ENCODE measurements at places on chromosomes 5 and 9.

DNA sequence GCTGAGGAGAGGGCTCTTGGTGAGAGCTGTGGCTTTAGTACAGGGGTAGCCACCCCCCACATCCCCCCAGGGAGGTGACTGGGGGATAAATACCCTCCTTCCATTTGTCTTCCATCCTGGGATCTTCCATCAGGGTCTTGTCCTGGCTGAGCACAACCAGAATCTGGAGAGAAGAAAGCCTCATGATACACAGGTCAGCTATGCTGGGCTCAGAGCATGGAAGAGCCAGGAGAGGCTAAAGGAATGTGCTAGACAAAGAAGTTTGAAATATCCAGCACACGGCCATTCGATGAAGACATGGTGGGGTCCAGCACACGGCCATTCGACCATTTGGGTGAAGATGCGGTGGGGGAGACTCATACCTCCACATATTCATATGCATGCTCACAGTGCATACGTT lies 30.0 kb downstream of the ROPN1L start:
- no peak for DNase-seq

- no peak for DNase-seq
These were observed 1387.3 kb upstream of the C9orf72 start for GRCh38 chr9:28960602-28961001.

DNA sequence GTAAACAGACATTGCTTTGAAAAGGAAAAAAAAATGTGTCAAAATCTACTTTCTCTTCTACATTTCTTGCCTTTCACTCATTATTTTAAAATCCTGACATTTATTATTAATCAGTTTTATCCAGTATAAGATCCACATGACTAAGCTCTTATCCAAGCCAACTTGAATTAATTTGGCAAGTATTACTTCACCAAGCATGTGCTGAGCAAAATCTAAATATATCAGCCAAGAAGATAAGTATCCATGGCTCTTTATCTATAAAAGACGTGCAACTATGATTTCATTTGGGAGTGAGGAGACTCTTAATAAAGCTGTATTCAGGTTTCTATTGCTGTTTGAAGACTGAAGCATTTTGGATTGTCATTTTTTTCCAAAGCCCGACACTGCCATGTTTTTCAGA lies 221.3 kb downstream of the TRIM36 start:
- no peak for DNase-seq

GRCh38 chr9:79641070-79641469 lies 69.3 kb downstream of the TLE4 start:
- DNase-seq: no peak

- DNase-seq: peak; percentile 89
These were observed 5.0 kb downstream of the TNIP1 start for GRCh38 chr5:151075698-151076331.

DNA sequence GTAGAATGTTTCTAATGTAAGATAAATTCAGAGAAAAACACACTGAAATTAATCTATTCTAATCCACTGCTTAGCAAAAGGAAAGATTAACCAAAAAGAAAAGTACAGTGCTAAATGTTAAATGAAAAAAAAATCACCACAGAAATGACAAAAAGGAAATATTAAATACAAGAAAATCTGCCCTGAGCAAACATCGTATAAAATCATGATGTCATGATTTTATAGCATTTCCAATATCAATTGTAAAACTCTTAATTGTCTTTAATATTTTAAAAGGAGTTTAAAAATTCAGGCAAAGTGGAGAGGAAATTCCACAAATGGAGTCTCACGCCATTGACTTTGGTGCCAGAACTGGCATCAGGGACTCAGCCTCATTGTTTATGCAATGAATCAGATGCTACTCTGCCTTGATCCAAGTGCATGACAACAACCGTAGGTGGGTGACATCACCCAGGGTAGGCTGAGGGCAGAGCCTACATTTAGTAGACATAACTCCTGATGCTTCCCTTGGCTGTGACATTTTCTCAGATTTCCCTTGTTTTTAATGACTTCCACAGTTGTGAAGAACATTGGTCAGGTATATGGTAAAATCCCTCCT lies 696.8 kb downstream of the SEMA5A start:
- DNase-seq: peak; percentile 81

DNA sequence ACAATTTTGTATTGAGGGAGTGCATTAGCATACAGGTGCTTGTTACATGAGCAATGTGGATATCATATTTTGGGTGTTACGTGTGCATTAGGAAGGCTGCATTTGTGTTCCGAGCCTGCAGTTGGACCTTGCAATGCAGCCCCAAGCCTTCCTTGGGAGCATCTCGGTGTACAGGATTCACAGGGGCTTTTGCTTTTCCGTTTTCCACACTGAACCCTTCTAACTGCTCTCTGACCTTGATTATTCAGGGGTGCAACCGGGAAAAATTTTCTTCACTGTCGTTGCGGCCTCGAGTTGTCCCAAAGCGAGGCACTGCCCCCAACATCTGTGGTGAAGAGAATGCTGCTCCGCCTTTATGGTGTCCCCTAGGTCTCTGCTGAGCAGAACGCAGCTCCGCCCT lies 80.1 kb upstream of the PLEKHG4B start:
- no peak for DNase-seq

- peak; percentile 47 for DNase-seq
These were observed 3.4 kb downstream of the PDLIM4 start for GRCh38 chr5:132260714-132261551.

DNA sequence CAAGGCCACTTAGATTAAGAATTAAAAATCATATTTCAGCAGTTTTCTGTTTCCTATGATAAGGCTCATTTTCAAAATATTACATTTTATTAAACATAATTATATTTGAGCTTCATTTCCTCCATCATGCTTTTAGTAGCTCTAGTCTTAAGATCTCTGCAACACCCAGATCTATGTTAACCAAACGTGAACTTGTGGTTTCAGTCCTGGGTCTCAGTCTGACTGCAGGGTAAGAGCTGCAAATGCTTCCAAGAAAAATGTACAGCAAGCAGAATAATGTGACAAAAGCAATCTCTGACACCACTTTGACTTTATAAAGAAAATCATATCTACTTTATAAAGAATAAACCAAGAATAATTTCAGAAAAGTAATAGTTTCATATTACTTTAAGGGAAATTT lies 512.4 kb downstream of the SEMA5A start:
- DNase-seq: no peak

GRCh38 chr5:64972591-64972990 lies 203.9 kb downstream of the CWC27 start:
- peak; percentile 23 for DNase-seq

GRCh38 chr5:140111011-140111858 lies 2.7 kb upstream of the PURA start:
- no peak for DNase-seq

GRCh38 chr9:135002336-135002735 lies 84.6 kb upstream of the FCN1 start:
- no peak for DNase-seq

- no peak for DNase-seq
These were observed 41.6 kb upstream of the POMT1 start for GRCh38 chr9:131461166-131461565.

GRCh38 chr9:114973216-114973615 lies 42.8 kb upstream of the TNFSF8 start:
- DNase-seq: no peak

DNA sequence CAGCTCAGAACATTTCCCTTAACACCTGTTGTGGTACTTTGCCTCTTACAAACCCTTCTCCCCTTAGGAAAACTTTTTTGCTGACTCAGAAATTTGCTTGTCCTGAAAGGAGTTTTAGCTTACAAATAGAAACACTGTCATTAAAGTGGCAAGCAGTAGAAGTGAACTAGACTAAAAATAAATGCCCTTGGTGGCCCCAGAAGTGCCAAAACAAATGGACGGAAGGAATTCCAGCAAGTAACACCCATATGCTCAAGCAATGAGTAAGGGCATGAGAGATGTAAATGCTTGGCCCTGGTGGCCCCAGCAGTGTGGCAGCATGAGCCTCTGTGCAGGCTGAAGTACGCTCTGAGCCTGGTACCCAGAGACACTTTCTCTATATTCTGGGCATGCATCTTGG lies 8.6 kb downstream of the VLDLR start:
- no peak for DNase-seq

- peak; percentile 90 for DNase-seq
These were observed 428.8 kb downstream of the CHSY3 start for GRCh38 chr5:130333089-130333488.

DNA sequence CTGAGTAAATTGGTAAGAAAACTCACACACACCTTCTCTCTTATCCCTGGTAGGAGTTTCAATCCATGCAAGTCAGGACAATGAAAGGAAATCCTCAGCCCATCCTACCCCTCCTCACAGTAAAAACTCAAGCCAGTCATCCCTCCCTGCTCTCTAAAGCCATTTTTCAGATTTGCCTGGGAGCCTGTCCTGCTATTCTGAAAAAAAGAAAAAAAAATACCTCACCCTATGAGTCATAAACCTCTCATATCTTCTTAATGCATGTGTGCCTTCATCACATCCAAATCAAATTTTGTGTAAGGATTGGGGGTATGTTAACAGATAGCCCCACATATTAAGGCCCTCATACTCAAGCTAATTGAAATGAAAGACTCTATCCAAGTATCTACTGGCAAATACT lies 14.1 kb downstream of the UGT3A2 start:
- DNase-seq: peak; percentile 17

GRCh38 chr5:1015507-1015906 lies 6.9 kb downstream of the NKD2 start:
- DNase-seq: no peak

DNA sequence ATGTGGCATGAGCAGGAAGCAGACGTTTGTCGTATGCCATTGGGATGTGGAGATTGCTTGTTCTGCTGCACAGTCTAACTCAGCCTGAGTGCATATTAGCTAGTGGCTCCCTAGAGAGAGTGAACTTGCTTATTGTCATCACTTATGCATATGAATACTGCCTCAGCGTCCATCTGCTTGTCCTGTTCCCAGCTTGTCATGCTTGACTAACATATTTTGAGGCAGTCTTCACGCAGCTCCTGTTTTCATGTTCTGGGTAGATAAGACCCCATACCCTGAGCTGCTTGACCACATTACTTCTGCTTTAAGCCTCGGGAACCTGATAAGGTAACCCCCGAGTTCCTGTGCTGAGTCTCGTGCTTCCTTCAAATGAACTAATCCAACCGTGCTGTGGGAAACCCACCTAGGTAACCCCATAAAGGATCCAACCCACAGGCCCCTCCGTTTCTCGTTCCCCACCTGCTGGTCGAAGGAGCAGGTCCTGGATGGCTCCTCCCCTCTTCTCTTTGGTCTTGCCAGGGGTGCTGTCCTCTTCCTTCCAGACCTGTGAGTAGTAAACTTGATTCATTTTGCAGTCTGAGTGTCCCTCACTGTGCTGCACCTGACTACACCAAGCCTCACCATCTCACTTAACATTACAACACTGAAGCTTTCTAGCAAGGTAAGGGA lies 25.0 kb downstream of the ANKRD33B start:
- no peak for DNase-seq

DNA sequence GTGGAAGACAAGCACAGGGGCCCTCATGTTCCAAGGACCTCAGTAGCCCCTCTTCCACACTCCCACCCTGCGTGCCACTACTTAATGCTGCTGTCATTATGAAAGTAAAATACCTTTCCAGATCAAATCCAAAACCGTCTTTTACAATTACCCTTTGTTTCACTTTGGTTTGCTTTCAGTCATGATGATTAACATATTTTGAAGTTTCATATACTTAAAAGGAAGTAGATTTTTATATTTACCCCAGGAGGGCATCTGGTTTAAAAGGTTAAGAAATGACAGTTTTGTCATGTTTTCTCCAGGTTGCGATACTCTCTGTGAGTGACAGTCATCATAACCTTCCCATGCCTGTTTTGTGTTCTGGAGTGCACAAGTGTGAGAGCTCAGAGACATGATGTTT lies 13.5 kb upstream of the MAP1B start:
- no peak for DNase-seq

DNA sequence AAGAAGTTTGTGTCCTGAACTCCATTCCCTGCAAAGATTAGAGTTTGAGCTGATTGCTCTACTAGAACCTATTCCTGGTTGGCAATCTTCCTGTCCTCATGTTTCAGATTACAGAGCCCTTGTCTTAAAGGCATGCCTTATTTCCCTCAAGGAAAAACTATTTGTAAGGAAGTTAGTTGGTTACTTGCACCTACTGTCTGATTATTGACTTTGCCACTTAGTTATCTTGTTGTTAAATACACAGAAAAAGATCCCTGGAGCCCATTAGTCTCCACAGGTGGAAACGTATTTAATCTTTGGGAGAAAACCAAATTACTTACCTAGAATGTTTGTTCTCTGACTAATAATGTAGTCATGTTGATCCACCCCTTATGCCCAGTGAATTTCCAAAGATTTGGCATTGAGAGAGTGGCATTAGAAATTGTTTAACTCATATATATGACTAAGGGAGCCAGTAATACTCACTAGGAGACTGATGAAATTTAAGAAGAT lies 132.3 kb upstream of the ELL2 start:
- peak; percentile 92 for DNase-seq

GRCh38 chr9:1047591-1048230 lies 2.4 kb upstream of the DMRT2 start:
- no peak for DNase-seq

DNA sequence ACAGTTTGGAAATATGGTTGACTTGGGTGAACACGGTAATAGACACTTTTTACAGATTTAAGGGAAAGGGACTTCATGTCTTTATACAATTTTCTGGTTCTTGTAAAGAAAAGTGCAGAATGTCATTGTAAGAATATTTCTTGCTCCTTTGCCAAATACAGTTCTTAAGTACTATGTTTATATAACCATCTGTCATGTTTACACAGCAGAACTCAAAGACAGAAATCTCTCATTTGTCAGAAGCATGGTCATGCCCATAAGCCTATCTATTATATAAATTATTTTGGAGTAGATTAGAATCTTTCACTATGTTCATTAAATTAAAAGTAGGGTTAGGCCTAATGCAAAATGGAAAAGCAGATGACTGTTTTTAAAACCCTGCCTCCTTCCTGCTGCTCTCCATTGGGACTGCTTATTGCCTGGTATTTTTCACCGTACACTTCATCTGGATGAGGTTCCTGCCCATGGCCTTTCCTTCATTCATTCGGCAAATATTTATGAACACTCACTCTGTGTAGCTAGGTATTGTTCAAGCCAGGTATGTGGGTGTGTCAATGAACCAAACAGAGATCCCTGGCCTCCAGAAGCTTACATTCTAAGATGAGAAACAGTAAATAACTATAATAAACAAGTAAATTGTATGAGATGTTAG lies 558.1 kb downstream of the NR2F1-AS1 start:
- no peak for DNase-seq

DNA sequence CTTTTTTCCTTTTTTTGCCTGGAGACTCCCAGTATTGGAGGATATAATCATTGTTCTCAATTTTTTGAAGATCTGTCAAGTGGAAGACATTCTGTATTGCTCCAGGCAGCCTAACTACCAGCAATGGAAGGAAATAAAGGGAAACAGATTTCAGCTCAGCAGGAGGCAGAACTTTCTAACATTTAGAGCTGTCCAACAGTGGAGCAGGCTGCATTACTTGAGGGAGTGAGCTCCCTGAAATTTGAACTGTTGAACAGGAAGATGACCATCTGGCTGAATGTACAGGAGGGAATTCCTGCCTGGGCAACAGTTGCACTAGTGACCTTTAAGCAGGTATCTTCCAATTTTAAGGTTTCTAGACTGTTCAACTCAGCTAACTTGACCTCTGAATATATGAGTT lies 1.1 kb upstream of the GAPVD1 start:
- no peak for DNase-seq

- peak; percentile 6 for DNase-seq
These were observed 533.4 kb downstream of the PSAT1 start for GRCh38 chr9:78830301-78830700.

GRCh38 chr5:105501315-105501714 lies 1938.7 kb upstream of the NUDT12 start:
- no peak for DNase-seq

GRCh38 chr5:59792983-59793585 lies 100.4 kb downstream of the PDE4D start:
- DNase-seq: peak; percentile 93

Data from epithelial cell of esophagus (primary cell).